ENCODE measurements at places on chromosomes 4 and X.

- no peak for DNase-seq
Measured at GRCh38 chr4:27764526-27764837, 903.8 kb downstream of the STIM2 start.

DNA sequence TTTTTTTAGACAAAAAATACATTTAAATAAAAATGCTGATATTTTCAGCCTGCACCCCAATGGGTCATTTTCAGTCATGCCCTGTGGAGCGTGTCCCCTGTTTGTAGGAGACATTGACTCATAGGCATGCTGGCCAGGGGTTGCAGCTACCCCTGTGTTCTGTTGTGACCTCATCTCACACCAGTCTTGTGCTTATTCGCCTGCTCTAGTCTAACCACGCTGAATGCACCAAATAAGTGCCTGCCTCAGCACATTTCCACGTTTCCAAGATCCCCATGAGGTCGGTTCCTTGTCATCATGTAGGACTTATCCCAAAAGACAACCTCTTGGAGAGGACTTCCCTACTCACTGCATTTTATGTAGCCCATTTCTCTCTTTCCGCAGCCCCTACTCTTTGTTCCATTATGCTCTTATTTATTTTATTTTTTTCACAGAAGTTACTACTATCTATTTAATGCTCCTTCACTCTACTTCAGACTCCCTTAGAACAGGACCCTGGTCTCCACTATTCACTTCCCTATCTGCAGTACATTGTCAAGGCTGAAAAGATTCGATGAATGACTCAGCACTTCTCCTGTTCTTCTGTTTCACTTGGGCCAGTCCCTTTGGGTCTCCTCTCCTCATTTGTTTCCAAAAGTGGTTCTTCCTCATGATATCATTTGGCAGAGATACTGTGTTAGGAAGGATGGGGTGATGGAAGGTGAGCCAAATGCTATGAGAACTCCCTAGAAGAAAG, 109.7 kb downstream of the MSL3 start:
- DNase-seq = no peak

DNA sequence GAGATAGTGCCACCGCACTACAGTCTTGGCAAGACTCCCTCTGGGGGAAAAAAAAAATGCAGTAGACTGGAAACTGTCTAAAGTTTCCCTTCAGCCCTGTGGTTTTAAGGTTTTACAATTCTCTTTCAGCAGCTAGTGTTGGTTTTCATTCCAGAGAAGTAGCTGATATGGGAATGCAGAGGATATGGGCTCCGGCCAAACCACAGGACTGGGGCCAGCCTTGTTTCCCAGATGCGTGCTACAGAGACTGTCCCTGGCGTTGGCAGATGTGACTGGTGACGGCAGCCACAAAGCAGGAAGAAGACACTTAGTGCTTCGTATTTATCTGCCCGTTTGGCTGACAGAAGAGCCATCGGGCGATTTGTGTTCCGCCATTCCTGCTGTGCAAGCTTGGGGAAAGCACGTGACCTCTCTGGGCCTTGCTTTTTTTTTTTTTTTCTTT, 43.2 kb downstream of the ZBTB49 start:
- no peak for DNase-seq

- DNase-seq = no peak
Measured at GRCh38 chr4:184351560-184352451, 122.5 kb downstream of the IRF2 start.

DNA sequence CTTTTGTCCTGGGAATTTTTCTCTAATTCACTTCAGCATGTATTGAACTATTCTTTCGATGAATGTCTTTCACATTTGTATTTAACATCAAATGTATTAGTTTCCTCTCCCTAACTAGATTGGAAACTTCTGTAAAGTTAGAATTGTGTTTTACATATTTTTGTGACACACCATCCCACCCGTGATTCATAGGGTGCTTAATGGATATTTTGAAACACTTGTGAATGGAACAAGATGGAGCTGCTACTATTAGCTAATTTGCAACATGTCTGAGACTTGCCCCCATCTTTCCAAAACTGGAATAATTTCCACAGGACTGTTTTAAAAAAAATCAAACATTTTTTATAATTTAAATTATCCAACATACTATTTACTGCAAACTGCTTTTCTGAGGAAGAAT, 30.2 kb upstream of the GNPDA2 start:
- DNase-seq = no peak

DNA sequence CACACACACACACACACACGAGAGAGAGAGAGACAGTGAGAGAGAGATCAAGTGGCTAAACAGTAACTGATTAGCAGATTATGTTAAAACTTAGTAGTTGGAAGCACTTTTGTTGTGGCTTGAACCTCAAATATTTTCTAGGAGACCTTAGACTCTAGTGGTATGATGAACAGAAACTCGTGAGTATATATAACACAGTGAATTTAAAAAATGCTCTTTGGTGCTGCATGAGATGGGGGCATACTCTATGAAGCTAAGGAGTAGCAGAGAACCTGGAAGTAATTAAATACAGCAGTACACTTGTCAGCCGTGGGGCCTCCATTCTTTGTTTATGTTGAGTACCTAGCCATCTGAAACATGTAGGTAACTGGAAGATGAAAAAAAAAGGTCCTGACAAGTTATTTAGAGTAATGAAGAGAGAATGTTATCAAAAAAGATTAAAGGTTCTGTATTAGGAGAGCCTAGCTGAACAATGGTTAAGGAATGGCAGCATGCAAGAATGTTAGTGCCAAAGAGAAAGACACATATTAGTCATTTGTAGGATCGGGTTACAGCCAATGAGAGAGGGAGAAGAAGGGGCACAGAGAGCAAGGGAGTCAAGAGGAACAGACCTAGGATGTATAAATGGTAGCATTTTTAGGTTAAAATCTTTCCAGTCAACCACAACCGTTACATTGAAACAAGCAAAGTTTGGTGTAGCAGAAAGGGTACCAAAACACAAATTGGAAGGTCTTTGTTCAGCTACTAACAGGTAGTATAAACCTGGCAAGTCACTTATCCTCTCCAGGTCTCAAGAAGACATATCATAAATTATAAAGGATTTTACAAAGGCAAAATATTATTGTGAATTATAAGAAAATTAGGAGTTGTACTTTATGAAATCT, 316.7 kb upstream of the DIPK2B start:
- DNase-seq = no peak

- no peak for DNase-seq
Measured at GRCh38 chrX:12137951-12138360, 317 bp upstream of the FRMPD4 start.

DNA sequence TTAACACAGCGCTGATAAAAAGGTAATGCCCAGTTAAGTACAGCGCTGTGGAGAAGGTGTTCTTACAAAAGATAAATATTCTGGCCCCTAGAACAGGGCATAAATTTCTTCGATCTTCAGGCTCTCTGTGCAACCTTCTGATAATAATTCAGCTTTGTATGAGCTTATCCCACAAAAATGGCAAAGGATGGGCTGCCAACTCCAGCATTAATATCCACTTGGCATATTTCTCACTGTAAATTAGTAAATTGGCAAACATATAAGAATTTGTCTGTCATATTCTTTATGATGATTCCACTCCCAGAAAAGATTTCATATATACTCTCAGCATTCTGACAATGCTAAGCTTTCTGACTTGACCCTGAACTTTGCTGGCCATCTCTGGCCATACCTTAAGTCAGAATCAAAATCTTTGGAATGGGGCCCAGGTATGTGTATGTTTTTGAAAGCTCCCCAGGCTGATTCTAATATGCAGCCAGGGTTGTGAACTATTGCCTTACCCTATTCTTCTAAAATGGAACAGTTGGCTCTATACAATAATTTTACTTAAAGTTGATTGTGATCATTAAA, 134.8 kb downstream of the FRYL start:
- DNase-seq = no peak

DNA sequence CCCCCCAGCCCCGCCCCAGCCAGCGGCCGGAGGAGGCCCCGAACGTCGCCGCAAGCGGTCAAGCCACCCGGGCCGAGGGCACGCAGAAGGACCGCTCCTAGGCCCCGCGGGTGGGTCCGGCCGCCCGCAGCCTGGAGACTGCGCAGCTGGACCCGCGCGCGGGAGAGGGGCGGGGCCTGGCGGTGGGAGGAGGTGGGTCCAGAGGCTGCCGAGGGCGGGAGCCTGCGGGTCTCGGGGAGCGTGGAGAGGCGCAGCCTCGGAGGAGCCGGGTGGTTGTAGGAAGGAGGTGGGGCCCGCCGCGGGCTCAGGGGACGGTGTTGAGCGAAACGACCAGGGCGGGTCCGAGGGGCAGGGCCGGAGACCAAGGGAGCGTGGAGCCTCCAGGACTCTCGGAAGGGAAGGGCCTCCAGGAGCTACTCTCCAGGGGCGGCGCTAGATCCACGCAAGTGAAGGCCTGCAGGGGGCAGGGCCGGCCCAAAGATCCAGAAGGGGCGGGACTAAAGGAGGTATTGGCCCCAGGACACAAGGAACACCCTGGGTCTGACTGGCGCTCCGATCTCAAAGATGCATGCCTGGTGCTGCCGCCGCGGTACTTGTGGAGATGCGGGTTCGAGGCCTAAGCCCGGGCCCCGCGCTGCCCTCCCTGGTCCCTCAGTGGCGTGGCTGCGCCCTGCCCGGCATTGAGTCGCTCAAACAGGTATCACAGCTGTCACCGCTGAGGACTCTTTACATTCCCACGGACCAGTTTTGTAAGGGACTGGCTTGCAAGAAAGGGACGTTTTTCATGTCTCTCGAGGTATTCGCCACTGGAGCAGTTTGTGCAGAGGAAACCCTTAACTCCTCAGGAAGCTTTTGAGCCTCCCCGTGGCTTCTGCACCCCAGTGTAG, 5.9 kb downstream of the TIMM17B start:
- DNase-seq = peak; percentile 79

DNA sequence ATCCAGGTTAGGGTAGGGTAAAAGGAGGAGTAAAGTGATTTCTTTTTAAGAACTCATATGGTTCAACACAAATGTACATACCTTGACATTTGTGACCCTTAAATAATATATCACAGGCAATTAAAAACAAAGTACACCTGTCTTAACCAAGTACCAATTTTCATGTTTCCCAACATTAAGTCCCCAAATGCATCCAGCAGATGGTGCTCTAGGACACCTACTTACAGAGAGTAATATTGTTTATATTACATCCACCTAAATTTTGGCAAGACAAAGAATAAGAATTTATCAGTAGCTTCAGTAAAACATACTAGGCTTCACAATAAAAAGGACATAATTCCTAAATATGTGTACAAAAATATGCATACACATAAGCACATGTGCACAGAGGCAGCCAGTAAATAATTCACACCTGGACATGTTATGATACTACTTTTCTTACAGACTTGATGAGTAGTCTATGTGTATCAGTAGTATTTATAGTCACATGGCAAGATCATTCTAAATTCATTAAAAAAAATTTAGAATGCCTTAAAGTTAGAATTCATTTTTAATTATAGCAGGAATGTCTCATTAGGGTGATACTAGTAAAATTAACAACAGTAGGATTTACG, 219.7 kb downstream of the DCLK2 start:
- DNase-seq = no peak

GRCh38 chr4:5224340-5224739, 173.1 kb downstream of the STK32B start:
- no peak for DNase-seq

DNA sequence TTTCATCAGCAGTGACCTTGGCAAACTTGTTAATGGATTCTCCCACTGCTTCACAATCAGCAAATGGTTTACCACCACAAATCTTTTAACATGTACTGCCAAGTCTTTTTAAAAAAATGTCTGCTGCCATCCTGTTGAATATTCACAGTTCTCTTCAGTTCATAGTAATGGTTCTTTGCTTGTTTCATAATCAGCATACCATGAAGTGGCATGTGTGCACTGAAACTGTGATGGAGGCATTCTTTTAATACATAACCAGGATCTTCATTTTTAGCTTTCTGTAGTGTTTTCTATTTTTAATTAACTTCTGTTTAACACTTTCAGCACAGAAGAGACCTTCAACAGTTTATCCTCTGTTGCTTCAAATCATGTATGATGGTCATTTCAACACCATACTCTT, 230.1 kb upstream of the ARSJ start:
- DNase-seq = no peak

Data from stimulated activated effector memory CD8-positive, alpha-beta T cell treated with anti-CD3 and anti-CD28 coated beads, Interleukin-12 subunit alpha, Interleukin-12 subunit beta, amount 100 ng/mL, for 72 hours (primary cell).